Kidney tubule cell (primary cell): ENCODE measurements at places on chromosomes 7 and 10.

DNA sequence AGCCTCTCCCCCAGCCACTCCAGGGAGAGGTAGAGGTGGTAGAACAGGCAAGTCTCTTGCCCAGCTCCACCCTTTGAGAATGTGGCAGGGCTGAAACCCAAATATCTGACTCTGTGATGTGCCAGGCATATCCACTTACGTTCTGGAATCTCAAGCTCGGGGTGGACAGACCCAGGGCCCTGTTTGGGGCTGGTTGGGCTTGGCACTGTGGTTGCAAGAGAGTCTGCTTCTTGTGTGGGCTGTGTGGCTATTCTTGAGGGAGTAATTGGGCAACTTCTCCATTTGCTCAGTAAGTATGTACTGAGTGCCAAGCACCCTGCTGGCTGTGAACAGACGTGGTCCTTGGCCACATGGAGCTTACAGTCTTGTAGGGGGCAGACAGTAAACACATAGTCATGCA is 4.7 kb downstream of the UBTD1 start:
- no peak for DNase-seq

- DNase-seq = no peak
Observed at GRCh38 chr7:80671744-80672143, 33.3 kb downstream of the CD36 start.

DNA sequence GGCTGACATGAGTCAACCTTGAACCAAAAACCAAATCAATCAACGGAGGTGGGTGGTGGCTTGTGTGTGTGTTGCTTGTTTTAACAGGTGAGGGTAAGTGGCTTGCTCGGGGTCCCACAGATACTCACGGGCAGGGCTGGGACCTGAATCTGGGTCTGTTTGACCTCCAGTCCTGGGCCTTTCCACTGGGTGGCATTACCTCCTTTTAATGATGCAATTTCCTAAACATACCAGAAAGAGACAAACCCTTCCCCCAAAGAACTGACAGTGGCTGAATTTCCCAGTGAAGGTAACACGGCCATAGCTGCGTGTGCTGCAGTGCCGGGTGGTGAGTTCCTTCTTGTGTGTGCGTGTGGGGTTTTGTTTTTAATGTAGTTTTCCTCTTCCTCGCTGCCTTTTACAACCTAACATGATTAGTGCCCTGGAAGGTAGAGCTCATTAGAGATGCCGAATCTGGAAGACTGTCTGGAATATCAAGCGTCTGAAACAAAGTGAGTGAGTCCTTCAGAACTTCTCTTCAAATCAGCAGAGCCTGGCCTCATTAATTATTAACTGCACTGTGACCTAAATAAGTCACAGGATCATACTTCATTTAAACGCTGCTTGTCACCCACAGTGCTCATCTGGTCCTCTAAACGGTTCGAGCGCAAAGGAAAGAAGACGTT is 166.1 kb upstream of the TCERG1L start:
- DNase-seq = peak; percentile 47

GRCh38 chr10:88702848-88703597 is 3.0 kb upstream of the LIPK start:
- DNase-seq = peak; percentile 85

- DNase-seq = peak; percentile 56
Observed at GRCh38 chr7:23938937-23939552, 229.0 kb downstream of the STK31 start.

DNA sequence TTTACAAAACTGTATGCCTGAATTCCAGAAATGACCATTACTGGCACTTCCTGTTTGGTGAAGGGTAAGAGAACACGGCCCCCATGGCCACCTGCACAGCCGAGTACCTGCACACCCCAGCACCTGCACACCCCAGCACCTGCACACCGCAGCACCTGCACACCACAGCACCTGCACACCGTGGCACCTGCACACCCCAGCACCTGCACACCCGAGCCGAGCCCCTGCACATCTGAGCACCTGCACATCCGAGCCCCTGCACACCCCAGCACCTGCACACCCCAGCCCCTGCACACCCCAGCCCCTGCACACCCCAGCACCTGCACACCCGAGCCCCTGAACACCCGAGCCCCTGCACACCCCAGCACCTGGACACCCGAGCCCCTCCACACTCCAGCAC is 243.5 kb downstream of the DNAJB6 start:
- DNase-seq = no peak

GRCh38 chr7:20233362-20233761 is 16.2 kb upstream of the MACC1 start:
- no peak for DNase-seq

DNA sequence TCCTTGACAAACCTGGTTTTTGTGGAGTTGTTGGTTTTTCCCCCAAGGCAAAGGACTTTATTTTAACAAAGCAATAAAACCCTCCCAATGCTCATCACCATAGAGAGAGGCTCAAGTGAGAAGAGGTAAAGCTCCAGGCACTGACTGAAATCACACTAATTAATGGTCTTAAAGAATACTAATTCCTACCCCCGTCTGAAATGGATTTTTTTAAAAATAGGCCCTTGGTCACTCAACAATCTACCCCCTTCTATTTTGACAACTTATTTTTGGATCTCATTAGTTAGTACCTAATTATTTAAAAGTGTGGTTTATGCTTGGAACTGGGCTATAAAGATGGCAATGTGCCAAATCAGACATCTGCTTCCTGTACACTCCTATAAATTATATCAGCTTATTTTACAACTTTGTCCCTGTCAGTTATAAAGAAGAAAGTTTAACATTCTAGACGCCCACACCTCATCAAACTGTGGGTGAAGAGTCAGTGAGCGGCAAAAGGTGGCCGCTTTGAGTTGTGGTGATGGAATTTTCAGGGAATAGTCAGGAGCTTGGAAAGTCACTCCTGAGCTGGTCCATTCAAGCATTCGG is 10.6 kb downstream of the GLI3 start:
- DNase-seq = no peak

- DNase-seq = no peak
Observed at GRCh38 chr7:41060796-41061195, 642.1 kb downstream of the INHBA start.

DNA sequence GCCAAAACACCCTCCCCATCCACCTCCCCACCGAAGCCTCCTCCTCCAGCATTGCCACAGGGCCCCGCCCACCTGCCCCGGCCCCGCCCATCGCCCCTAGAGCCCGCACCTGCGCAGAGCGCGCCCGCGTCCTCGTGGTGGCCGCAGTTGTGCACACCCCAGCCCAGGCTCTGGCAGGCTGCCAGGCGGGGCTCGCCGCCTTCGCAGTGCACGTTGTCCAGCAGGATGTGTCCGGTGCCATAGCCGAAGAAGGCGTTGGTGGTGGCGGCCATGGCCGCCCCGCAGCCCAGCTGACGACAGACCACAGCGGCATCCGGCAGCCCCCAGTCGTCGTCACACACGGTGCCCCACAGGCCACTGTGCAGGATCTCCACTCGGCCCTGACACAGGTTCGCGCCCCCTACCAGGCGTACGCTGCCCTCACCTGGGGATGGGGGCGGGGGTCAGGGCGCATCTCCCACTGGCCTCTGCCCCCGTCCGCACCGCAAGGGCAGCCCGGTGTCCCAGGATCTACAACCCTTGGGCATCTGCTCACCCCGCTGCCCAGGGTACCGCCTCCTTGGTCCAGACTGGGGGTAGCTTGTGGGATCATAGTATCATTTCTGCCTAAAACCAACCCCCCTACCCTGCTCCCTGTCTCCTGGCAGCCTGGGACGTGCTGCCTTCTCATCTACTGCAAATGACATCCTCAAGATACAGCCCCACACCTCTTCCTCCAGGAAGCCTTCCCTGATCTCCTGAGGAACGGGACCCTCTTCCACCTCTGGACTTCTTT is 11.9 kb downstream of the SSC4D start:
- peak; percentile 83 for DNase-seq

DNA sequence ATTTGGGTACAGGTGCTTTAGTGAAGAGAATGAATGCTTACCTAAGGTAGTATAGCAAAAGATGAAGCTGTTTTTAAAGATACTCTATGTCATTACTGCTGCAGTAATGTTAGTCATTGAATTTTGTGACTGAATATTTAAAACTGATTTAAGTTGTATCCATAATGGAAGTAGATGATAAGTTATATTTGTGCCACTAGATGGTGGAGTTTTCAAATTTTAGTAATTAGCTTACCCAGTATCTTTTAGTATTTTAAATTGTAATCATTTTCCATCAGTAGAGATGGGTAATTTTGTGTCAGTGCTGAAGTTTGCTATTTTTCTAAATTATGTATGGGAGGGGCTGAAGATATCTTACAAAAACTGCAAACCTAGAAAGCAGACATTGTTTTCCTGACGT is 25.2 kb downstream of the HBP1 start:
- DNase-seq = no peak

GRCh38 chr10:17873946-17874345 is 64.8 kb downstream of the MRC1 start:
- DNase-seq = no peak

DNA sequence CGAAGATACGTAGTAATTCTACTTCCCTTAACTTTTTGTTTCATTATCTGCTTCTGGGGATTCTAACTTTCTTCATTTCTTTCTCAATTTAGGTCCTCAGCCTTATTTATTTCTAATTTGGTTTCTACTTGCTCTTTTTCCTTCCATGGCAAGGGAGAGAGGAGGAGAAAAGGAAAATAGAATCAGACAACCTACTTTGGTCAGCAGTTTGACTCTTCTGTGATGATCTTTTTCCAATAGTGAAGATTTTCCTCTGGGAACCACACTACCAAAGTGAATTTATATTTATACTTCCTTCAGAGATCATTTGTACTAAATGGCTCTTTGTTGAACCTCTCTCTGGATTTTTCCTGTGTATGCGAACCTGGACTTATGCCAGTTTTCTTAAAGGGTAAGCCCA is 90.2 kb downstream of the TMEM26 start:
- DNase-seq = no peak

GRCh38 chr10:124299696-124300095 is 119.0 kb downstream of the OAT start:
- no peak for DNase-seq

- no peak for DNase-seq
Observed at GRCh38 chr7:69749994-69750393, 151.7 kb downstream of the AUTS2 start.

GRCh38 chr7:140316165-140316661 is 82.1 kb downstream of the SLC37A3 start:
- peak; percentile 96 for DNase-seq

DNA sequence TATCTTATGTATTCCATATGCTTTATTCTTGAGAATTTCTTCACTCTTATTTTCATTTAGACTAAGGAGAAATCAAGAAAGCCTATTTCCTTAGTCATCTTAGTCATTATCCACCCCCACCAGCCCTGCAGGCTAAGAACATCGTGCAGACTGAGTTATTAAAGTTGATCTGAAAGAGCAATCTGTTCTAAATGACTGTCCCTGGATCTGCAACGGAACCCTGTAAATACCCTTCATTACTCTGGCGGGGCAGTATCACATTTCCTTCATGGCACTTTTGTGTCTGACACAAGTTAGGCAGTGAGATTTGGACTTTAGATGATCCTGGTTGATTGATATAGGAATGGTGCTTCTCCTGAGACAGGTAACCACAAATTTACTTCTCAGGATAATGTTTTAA is 3.5 kb upstream of the MYPN start:
- peak; percentile 25 for DNase-seq

DNA sequence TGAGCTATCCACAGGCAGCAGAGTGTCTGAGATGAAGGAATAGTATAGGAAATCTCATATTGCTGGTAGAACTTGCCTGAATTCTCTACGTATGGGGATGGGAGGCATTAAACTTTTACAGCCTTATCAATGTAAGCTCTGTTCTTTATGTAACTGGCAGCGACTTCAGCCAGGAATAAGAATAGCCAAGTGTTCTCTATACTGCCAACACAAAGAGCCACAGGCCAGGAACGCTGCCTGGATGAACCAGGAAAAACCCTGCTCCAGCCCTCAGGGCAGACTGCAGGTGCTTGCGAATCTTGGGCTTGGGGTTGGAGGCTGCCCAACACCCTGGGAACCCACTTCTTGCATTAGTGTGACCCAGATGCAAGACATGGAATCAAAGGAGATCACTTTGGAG is 6.1 kb upstream of the OLAH start:
- DNase-seq = no peak

DNA sequence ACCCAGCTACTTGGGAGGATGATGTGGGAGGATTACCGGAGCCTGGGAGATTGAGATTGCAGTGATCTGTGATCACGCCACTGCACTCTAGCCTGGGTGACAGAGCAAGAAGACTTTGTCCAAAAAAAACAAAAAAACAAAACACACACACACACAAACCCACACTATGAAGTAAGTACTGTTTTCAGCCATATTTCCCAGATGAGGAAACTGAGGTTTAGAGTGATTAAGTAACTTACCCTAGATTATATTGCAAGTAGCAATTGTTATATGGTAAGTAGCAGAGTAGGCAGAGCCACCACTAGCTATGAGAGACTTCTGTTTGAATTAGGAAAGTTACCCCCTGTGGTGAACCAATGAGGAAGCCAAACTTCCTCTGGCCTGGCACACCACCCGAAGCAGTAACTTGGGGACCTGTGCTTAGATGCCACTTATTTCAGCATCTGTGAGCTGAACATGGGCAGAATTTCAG is 61.9 kb downstream of the MCU start:
- no peak for DNase-seq

GRCh38 chr10:13053794-13054462 is 46.0 kb upstream of the OPTN start:
- DNase-seq = no peak

GRCh38 chr7:105250239-105250638 is 138.5 kb downstream of the SRPK2 start:
- no peak for DNase-seq

GRCh38 chr7:156460858-156461627 is 179.5 kb upstream of the RNF32 start:
- DNase-seq = peak; percentile 71

GRCh38 chr10:61634746-61635145 is 28.0 kb upstream of the CABCOCO1 start:
- no peak for DNase-seq

- DNase-seq = no peak
Observed at GRCh38 chr10:117175215-117175900, 21.9 kb upstream of the KCNK18 start.

DNA sequence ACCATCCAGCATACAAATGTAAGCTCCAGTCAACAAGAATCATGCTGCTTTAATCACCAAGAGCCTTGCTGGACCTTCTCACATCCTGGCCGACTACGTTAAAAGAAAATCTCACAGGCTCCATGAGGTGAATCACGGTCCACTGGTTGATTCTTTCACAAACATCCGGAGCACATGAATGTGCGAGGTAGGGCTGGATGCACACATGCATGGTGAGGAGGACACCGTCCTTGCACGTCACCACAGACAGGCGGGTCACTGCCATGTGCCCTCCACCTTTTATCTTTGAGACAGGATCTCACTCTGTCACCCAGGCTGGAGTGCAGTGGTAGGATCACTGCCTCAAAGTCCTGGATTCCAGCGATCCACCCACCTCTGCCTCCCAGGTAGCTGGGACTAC is 265.1 kb downstream of the PARD3 start:
- DNase-seq = no peak

DNA sequence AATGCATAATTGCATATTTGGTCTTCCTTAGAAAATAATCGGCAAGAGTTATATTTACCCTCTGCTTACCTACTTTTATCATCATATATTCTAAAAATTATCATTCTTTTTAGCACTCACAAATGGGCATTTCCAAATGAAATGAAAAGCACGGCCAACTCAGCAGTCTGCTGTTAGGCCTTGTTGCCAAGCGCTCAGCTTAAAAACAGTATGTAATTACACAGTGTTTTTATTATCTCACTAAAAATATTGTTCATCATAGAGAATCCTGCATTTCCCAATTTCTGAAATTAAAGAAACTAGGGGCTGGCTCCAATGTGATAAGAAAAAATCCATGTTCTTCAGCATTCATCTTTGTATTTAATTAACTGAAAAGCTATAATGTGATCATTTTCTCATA is 391.7 kb upstream of the ADARB2 start:
- DNase-seq = no peak
